EL (cell line): ENCODE measurements at places on chromosomes 16 and 17.
A peak's percentile ranks its signal among the peaks of the same experiment; 100 is the strongest.

DNA sequence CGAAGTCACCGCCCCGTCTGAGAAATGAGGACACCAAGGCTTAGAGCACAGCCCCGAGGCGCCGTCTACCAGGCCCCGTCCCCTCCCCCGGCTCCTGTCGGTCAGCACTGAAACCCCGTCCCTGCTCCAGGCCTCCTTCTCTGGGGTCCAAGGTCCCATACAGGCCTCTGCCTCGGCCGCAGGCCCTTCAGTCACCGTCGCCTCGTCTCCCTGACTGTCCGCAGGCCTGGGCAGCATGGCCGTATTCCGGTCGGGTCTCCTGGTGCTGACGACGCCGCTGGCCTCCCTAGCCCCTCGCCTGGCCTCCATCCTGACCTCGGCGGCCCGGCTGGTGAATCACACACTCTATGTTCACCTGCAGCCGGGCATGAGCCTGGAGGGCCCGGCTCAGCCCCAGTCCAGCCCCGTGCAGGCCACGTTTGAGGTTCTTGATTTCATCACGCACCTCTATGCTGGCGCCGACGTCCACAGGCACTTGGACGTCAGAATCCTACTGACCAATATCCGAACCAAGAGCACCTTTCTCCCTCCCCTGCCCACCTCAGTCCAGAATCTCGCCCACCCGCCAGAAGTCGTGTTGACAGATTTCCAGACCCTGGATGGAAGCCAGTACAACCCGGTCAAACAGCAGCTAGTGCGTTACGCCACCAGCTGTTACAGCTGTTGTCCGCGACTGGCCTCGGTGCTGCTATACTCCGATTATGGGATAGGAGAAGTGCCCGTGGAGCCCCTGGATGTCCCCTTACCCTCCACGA, 617 bp downstream of the COASY start:
- DNase-seq, result no peak

- peak; percentile 29 for DNase-seq
Observed at GRCh38 chr16:87570938-87571867, 31.1 kb upstream of the JPH3 start.

- no peak for DNase-seq
Observed at GRCh38 chr17:7881276-7882054, 7.1 kb upstream of the CHD3 start.

DNA sequence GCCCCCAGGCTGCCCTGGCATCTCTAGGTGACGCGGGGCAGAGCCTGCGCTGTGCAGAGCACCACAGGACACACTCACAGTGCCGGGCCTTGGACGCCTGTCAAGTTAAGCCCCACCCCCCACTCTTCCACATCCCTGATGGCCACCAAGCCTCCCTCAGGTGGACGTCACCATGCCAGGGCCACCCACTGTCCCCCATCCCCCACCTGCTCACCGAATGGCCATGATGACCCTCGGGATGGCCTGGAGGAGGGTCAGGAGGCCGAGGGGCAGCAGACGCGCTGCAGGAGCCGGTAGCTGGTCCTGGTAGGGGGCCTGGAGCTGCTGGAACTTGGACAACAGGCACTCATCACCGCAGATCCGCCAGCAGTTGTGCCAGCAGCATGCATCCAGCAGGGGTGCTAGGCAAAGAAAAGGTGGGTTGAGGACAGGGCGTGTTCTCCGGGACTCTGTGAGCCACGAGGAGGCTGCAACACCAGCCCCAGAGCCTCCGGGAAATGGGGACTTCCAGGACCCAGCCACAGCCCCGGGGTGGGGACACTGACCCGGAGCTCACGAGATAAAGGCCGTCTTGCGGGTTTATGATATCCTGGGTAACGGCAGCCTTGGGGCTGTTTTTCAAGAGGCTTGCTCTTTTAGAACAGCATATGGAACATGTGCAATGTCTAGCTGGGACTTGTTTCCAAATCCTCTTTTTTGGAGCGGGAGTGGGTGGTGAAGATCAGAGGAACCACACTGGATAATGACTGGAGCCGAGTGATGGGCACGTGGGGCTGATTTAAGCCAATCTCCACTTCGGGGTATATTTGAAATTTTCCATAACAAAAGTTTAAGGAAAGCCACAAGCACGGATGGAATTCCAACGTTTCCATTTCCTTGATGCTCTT, 11.4 kb downstream of the C16orf95 start:
- peak; percentile 79 for DNase-seq

DNA sequence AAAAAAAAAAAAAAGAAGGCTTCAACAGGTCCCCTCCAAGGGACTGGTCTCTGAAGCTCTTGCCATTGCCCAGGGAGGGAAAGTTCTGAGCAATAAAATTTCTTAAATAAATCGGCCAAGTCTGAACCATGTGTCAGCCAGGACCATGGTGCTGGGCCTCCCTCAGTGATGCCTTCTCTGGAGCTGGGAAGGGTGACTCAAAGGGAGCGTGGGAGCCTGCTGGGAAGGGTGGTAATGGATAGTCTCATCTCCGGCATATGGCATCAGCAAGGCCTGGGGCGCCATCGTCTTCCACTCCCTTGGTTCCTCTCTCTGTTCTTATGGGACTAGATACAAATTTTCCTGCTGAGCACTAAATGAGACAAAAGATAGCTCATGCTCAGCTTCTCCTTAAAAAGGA, 2.3 kb downstream of the VKORC1 start:
- peak; percentile 73 for DNase-seq

- no peak for DNase-seq
Observed at GRCh38 chr17:48894886-48895285, 2.3 kb downstream of the ATP5MC1 start.

DNA sequence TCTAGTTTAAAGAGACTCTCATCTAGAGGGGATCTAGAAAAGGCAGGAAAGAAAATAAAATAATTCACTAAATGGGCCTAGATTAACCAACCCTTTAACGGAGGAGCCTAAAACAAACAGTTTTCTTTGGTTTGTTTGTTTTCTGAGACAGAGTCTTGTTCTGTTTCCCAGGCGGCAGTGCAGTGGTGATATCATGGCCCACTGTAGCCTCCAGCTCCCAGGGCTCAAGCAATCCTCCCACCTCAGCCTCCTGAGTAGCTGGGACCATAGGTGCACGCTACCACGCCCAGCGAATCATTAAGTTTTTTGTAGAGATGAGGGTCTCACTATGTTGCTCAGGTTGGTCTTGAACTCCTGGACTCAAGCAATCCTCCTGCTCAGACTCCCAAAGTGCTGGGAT, 122.3 kb upstream of the TOB1 start:
- no peak for DNase-seq

DNA sequence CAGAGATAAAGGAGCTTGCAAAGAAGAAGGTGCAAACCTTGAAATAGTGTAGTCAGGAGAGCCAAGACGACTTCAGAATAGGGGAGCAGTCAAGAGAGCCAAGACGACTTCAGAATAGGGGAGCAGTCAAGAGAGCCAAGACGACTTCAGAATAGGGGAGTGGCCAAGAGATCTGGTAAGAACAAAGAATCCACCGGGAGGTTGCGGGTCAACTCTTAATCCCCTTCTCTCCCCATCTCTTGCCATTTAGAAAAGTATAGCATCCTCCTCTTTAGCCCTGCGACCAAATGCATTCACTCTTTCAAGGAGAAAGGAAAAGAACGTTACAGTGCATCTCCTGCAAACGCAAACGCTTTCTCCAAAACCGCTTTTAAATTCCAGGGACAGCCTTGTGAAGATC, 713 bp downstream of the KNOP1 start:
- DNase-seq, result peak; percentile 18
